ENCODE measurements at places on chromosomes 5 and 9.

- no peak for DNase-seq
These were observed 45.7 kb upstream of the TGFBR1 start for GRCh38 chr9:99058964-99059921.

GRCh38 chr5:143165049-143165880 lies 238.2 kb downstream of the NR3C1 start:
- no peak for DNase-seq

DNA sequence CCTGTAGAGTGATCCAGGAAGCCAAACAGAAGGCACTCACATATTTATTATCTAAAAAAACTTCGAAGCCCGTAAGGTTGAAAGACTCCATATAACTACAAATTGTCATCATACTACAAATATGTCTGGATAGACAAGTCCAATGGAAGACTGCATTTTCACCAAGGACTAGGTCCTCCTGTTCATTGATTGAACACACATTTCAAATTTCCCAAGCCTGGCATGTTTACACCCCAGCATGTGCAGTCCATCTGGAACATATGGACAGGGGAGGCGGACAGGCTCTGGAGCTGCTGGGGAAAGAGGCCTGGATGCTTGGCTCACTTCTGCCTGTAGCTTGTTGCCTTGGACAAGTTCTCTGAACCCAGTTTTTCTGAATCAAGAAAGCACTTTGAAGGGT lies 378.7 kb downstream of the ENC1 start:
- DNase-seq: no peak

- DNase-seq: no peak
These were observed 25.4 kb upstream of the POMT1 start for GRCh38 chr9:131477367-131477766.

- no peak for DNase-seq
These were observed 12.5 kb downstream of the ST8SIA4 start for GRCh38 chr5:100890461-100891008.

Data from urothelium cell line (cell line).